ENCODE measurements at places on chromosomes 3 and 15.

DNA sequence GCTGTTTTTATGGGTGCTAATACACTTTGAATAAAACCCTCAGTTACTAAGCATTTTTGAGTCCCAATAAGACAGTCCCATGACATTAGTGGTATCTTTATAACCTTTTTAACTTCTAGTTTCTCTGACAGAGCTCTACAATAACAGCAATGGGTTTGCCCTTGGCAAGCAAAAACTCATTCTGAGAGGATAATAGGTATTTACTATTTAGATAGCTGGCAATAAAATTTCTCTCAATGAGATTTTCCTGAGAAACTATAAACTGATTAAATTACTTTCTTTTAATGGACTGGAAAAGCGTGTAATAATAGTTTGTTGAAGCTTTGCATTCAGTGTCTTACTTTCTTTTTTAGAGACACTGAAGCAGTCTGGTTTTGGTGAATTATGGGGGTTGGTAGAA is 168.0 kb upstream of the MLF1 start:
- no peak for DNase-seq

GRCh38 chr3:177547711-177548350 is 350.5 kb upstream of the TBL1XR1 start:
- no peak for DNase-seq

GRCh38 chr3:105444725-105445124 is 78.0 kb downstream of the ALCAM start:
- no peak for DNase-seq

GRCh38 chr3:38837358-38837757 is 21.3 kb upstream of the SCN10A start:
- no peak for DNase-seq

DNA sequence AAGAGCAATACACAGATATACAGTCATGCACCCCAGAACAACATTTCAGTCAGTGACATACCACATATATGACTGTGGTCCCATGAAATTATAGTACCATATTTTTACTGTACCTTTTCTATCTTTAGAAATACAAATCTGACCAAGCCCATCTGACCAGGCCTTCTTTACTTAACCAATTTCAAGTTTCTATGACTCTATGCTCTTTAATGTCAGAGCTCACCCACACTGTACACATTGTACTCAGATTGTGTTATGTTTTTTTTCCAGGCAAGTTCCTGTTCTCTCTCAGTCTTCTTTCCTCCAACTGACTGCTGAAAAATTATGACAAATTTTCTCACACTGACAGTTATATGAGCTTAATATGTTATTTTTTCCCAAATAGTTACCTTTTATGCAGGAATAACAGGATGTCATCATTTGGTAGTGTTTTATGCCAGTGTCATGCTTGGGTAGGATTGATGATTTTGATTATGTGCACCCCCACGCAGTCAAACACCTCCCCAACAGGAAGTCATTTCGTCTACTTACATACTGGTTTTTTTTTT is 8.0 kb upstream of the CBLB start:
- no peak for DNase-seq

DNA sequence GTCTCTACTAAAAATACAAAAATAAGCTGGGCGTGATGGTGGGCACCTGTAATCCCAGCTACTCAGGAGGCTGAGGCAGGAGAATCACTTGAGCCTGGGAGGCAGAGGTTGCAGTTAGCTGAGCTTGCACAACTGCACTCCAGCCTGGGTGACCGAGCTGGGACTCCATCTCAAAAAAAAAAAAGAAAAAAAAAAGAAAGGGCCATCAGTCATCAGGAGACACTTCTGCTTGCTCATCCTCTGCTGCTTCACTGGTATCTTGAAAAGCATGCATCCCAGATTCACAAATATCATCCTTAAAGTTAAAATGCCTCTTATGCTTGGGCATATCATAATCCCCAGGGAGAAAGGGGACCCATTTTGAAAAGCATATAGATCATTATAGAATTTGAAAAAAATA is 176.6 kb upstream of the NR2F2 start:
- no peak for DNase-seq

DNA sequence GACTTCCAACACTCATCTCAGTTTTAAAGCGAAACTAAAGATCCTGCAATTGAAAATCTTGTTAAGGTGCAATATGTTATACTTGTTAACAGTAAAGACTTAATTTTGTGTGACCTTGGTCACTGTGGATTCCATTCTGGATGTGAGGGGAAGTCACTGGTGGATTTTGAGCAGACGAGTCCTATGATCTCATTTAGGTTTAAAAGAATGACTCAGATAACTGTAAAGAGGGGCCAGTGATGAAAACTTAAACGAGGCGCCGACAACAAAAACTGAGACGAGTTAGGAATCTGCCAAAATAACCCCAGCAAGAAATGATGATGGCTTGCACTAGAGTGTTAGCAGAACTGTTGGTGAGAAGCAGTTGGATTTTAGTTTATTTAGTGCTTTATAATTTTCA is 56.5 kb downstream of the LRRC28 start:
- peak; percentile 30 for DNase-seq

- DNase-seq: no peak
These were observed 138.0 kb upstream of the MEF2A start for GRCh38 chr15:99427668-99428361.

DNA sequence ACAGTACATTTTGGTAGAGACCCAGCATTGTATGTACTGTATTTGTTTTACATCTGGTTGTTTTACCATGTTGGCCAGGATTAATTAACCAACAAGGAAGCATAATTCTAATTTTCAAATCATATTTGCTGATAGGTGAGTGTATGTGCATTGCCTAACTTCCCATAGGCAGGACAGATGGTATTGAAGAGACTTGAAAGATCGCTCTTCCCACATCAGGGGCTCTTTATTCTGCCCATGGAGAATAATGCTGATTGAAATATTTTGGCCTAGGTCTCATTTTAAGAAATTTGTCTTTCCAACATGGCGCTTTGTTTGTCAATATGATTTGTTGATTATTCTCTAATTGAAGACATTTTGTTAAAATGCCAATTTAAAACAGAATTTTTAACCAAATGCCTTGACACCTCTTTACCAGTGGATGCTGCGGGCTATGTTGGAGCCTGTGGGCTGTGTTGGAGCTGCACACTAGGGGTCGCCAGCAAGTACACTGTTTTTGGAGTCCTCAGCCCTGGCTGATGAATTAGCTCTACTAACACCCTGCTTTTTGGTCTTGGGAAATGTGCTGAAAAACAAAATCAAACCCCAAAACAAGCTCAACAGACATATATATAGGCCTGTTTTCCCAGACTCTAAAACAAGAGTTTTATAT is 5.3 kb downstream of the P2RY12 start:
- DNase-seq: no peak

Data from globus pallidus (tissue), 1 donor.